Colonic mucosa (tissue), 4 donors: ENCODE measurements at places on chromosomes 4 and X. TPM values are rescaled to one million over a fixed set of nuclear protein-coding genes. Genes with fewer than 3 reads are reported as not detected.

- H3K4me3 ChIP-seq: no peak overlapping the region
- DNase-seq: no peak
- no peak overlapping the region for H3K27ac ChIP-seq
- no peaks in the 10 kb centered on the region for H3K36me3 ChIP-seq
- no peaks in the 10 kb centered on the region for H3K4me1 ChIP-seq
- no peaks in the 10 kb centered on the region for H3K27me3 ChIP-seq
Observed at GRCh38 chr4:61443813-61444510, 243.8 kb downstream of the ADGRL3 start.

FTHL17 gene
- not detected for total RNA-seq

DNA sequence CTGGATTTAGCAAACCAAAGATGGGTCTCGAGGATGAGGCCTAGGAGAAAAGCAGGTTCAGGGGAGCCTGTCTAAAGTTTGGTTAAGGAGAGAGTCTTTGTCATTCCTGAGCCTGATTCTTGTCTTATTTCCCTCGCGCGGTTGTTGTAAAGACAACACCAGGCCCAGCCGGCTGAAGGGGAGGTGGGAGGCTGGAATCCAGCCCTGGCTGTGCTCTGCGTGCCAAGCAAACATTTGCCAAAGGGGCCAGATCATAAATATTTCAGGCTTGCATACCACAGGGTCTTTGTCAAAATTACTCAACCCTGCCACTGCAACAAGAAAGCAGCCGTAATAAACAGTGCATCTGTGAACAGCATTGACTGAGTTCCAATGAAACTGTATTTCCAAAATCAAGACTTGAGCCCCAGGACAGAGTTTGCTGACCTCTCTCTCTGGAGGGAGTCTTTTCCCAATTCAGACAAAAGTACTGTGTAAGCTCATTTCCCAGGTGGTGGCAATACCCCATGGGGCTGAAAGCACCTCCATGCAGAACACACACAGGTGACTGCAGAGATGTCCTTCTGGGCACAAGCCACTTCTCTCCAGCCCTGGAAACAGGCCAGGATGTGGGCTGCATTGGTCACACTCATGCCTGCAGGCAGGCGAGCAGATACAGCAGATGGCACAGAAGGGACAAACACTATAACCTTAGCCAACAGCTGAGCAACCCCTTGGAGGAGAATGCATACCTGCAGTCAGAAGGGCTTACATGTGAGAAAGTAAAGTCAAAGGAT, 320.3 kb downstream of the STK32B start:
- no peak overlapping the region for H3K27ac ChIP-seq
- H3K27me3 ChIP-seq: no peaks in the 10 kb centered on the region
- H3K4me3 ChIP-seq: no peak overlapping the region
- H3K36me3 ChIP-seq: no peaks in the 10 kb centered on the region
- no peak for DNase-seq
- H3K4me1 ChIP-seq: no peaks in the 10 kb centered on the region

PAGE4 gene
- total RNA-seq: not detected

DNA sequence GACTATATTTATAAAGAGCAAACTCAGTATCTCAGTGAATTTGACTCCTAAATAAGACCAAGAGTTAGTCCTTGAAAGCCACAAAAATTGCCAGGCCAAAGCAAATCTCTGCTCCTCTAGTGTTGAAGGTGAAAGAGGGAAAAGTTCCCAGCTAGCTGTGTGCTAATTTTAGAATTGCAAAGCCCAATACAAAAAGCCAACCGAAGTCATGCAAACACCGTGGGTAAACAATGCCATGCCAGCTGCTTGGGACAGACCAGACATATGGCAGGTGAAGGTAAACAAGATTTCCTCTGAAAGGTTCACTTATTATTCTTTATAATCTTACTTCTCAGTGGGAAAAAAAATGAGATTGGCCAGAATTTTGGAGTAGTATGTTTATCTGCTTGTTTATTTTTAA, 80.5 kb upstream of the LNX1 start:
- H3K27me3 ChIP-seq: no peaks in the 10 kb centered on the region
- H3K4me3 ChIP-seq: no peak overlapping the region
- H3K27ac ChIP-seq: no peak overlapping the region
- no peaks in the 10 kb centered on the region for H3K36me3 ChIP-seq
- DNase-seq: no peak

AR gene
- 0.67 TPM for total RNA-seq

PF4V1 gene
- not detected for total RNA-seq

GRCh38 chr4:55078987-55079386, 46.4 kb downstream of the KDR start:
- no peaks in the 10 kb centered on the region for H3K27me3 ChIP-seq
- H3K4me3 ChIP-seq: no peak overlapping the region
- no peaks in the 10 kb centered on the region for H3K36me3 ChIP-seq
- no peaks in the 10 kb centered on the region for H3K4me1 ChIP-seq

CXCL11 gene
- not detected for total RNA-seq

- no peak overlapping the region for H3K27ac ChIP-seq
- H3K27me3 ChIP-seq: no peaks in the 10 kb centered on the region
- H3K36me3 ChIP-seq: no peaks in the 10 kb centered on the region
Observed at GRCh38 chrX:12611471-12611870, 179.7 kb upstream of the PRPS2 start.

DNA sequence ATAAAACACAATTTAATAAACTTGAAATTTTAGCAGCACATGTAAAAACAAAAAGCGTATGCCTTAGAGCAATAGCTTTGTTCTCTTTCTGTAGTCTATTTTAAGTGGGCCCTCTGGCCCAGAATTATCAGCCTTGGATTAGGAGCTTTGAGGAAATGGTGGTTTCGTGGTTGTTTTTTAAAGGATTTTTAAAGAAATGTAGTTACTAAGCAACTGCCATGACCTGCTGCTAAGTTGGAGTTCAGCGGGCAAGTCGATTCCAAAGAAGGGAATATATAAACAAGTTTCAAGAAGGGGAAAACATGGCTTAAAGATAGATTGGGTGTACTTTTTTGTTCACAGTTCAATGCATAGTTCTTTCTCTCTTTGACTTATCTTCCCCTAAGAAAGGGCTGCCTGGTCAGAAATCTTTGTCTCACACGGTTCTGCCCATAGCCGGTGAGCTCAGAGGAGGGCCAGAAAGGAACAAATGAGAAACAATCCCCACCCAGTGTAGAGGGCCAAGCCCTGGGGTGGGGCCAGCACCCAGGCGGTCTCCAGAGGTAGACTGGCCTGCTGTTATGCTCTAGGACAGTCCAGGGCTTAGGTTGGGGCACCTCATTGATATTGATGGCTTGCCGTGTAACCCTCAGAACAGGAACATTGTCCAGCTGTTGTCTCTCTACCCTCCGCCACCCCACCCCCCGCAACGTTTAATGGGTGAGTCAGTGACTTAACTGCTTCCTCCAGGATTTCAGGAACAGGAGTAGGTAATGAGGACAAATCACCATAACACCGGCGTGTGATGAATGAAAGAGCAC, 32.5 kb downstream of the DLG3 start:
- peak; percentile 83 for DNase-seq
- no peak overlapping the region for H3K4me3 ChIP-seq
- no peaks in the 10 kb centered on the region for H3K36me3 ChIP-seq
- H3K4me1 ChIP-seq: peaks cover 9% of the 10 kb centered on the region
